ENCODE measurements at places on chromosomes 11 and 22.

GRCh38 chr11:30197869-30198268 lies 32.9 kb upstream of the FSHB start:
- no peaks in the 10 kb centered on the region for H3K4me1 ChIP-seq
- H3K27ac ChIP-seq: no peak overlapping the region
- no peaks in the 10 kb centered on the region for H3K36me3 ChIP-seq
- H3K4me3 ChIP-seq: no peak overlapping the region
- H3K27me3 ChIP-seq: no peaks in the 10 kb centered on the region

- H3K4me1 ChIP-seq: no peaks in the 10 kb centered on the region
- H3K27ac ChIP-seq: no peak overlapping the region
- H3K4me3 ChIP-seq: no peak overlapping the region
These were observed 14.0 kb downstream of the RPUSD4 start for GRCh38 chr11:126197277-126197939.

- no peaks in the 10 kb centered on the region for H3K36me3 ChIP-seq
- no peak overlapping the region for H3K4me3 ChIP-seq
- H3K4me1 ChIP-seq: peaks cover 44% of the 10 kb centered on the region
These were observed 32.1 kb upstream of the SUSD2 start for GRCh38 chr22:24149198-24149590.

GRCh38 chr11:112611771-112612170 lies 349.4 kb upstream of the NCAM1 start:
- H3K4me1 ChIP-seq: peaks cover 7% of the 10 kb centered on the region
- no peaks in the 10 kb centered on the region for H3K27me3 ChIP-seq
- no peaks in the 10 kb centered on the region for H3K36me3 ChIP-seq
- DNase-seq: no peak

- H3K27me3 ChIP-seq: no peaks in the 10 kb centered on the region
- no peak overlapping the region for H3K4me3 ChIP-seq
- no peak for DNase-seq
- no peak overlapping the region for H3K27ac ChIP-seq
- H3K36me3 ChIP-seq: no peaks in the 10 kb centered on the region
- no peaks in the 10 kb centered on the region for H3K4me1 ChIP-seq
These were observed 533.6 kb upstream of the API5 start for GRCh38 chr11:42778193-42778592.

GRCh38 chr11:101182467-101182866 lies 52.9 kb upstream of the PGR start:
- DNase-seq: no peak
- H3K36me3 ChIP-seq: no peaks in the 10 kb centered on the region
- H3K27me3 ChIP-seq: no peaks in the 10 kb centered on the region
- no peaks in the 10 kb centered on the region for H3K4me1 ChIP-seq
- H3K27ac ChIP-seq: no peak overlapping the region

- H3K27ac ChIP-seq: no peak overlapping the region
- DNase-seq: no peak
- peaks cover 30% of the 10 kb centered on the region for H3K4me1 ChIP-seq
- no peaks in the 10 kb centered on the region for H3K36me3 ChIP-seq
- H3K27me3 ChIP-seq: no peaks in the 10 kb centered on the region
- no peak overlapping the region for H3K4me3 ChIP-seq
These were observed 30.9 kb upstream of the NNMT start for GRCh38 chr11:114265122-114265878.

- no peak overlapping the region for H3K4me3 ChIP-seq
- no peaks in the 10 kb centered on the region for H3K36me3 ChIP-seq
- H3K27ac ChIP-seq: no peak overlapping the region
These were observed 70.6 kb upstream of the SEPTIN5 start for GRCh38 chr22:19643448-19644313.

- H3K27ac ChIP-seq: peak overlapping the region; percentile 42
- H3K4me1 ChIP-seq: peaks cover 56% of the 10 kb centered on the region
- no peaks in the 10 kb centered on the region for H3K36me3 ChIP-seq
- no peak for DNase-seq
- no peaks in the 10 kb centered on the region for H3K27me3 ChIP-seq
These were observed 15.5 kb downstream of the TSKU start for GRCh38 chr11:76798671-76799065.

DNA sequence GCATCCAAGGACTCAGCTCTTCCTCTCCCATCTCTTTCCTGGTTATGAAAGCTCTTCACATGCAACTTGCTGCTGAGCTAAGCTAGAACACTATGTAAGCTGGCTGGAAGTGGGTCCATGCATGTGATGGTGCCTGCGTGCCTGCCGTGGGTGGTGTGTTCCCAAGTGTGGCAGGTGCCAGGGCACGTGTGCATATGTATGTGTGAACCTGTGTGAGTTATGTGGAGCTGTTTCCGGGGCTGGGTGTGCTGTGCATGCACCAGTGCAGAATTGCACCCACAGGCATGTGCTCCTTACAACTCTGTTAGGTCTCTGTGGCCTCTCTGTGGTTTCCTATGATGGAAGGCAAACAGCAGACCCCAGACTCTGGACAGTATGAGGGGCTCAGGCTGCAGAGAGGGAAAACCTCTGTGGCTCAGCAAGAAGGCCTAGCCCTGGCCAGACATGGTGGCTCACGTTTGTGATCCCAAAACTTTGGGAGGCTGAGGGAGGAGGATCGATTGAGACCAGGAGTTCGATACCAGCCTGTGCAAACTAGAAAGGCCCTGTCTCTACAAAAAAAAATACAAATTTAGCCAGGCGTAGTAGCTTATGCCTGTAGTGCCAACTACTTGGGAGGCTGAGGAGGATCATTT lies 4.1 kb upstream of the P2RY6 start:
- no peak for DNase-seq
- no peaks in the 10 kb centered on the region for H3K27me3 ChIP-seq
- H3K36me3 ChIP-seq: no peaks in the 10 kb centered on the region

GRCh38 chr11:121318848-121319834 lies 26.6 kb downstream of the SC5D start:
- H3K36me3 ChIP-seq: no peaks in the 10 kb centered on the region
- no peak for DNase-seq
- no peaks in the 10 kb centered on the region for H3K4me1 ChIP-seq
- H3K27me3 ChIP-seq: no peaks in the 10 kb centered on the region
- H3K27ac ChIP-seq: no peak overlapping the region

- no peak overlapping the region for H3K27ac ChIP-seq
- H3K27me3 ChIP-seq: no peaks in the 10 kb centered on the region
- no peaks in the 10 kb centered on the region for H3K36me3 ChIP-seq
- H3K4me1 ChIP-seq: no peaks in the 10 kb centered on the region
- H3K4me3 ChIP-seq: no peak overlapping the region
- no peak for DNase-seq
These were observed 89.7 kb upstream of the PHOX2A start for GRCh38 chr11:72333661-72334060.

DNA sequence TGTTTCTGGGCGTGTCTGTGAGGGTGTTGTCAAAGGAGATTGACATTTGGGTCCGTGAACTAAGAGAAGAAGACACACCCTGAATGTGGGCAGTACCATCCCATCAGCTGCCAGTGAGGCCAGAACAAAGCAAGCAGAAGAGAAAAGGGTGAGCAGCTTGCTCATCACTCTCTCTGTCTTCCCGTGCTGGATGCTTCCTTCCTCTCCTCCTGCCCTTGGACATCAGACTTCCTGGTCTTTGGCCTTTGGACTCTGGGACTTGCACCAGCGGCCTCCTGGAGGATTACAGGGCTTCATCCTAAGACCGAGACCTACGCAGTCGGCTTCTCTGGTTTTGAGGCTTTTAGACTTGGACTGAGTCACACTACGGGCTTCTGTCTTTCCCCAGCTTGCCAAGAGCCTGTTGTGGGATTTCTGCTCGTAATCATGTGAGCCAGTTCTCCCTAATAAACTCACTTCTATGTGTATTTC lies 18.8 kb downstream of the APOL2 start:
- H3K4me1 ChIP-seq: no peaks in the 10 kb centered on the region
- H3K36me3 ChIP-seq: no peaks in the 10 kb centered on the region
- H3K27me3 ChIP-seq: no peaks in the 10 kb centered on the region
- H3K4me3 ChIP-seq: no peak overlapping the region
- no peak for DNase-seq
- no peak overlapping the region for H3K27ac ChIP-seq

- no peak for DNase-seq
- no peak overlapping the region for H3K4me3 ChIP-seq
- H3K4me1 ChIP-seq: peaks cover 7% of the 10 kb centered on the region
- peak overlapping the region; percentile 67 for H3K27ac ChIP-seq
These were observed 346.0 kb upstream of the NCAM1 start for GRCh38 chr11:112615238-112615637.

- no peak for DNase-seq
- H3K36me3 ChIP-seq: no peaks in the 10 kb centered on the region
- no peak overlapping the region for H3K4me3 ChIP-seq
- no peaks in the 10 kb centered on the region for H3K27me3 ChIP-seq
- no peak overlapping the region for H3K27ac ChIP-seq
These were observed 68.4 kb downstream of the ELFN2 start for GRCh38 chr22:37358917-37359316.

DNA sequence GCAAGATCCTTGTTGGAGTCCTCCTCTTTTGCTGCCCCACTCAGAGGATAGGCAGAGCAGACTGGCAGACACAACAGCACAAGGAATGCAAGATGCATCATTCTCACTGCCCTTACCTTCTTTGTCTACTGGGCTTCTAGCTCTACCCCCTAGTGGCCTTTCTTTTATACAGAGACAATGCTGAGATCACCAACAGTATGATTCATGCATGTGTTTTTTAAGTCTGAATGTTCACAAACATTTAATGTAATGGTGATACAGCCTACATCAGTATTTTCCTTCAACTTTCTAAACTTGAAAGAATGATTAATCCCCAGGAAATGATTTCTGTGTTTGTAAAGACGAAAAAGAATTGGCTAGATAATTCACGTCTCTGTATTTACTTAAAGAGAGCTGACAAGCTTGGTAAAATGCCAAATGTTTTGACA lies at the start of gene MMP10:
TSS of gene MMP10 (minus strand) at position 138 of the 428 bp plus-strand sequence. CDS start at position 101, 37 bp downstream.
- H3K4me1 ChIP-seq: peaks cover 15% of the 10 kb centered on the region
- H3K27ac ChIP-seq: no peak within 1 kb of the TSS
- H3K36me3 ChIP-seq: no peaks in the 10 kb centered on the region
- H3K27me3 ChIP-seq: no peaks in the 10 kb centered on the region

- H3K27me3 ChIP-seq: no peaks in the 10 kb centered on the region
- H3K27ac ChIP-seq: no peak overlapping the region
- no peaks in the 10 kb centered on the region for H3K4me1 ChIP-seq
- no peak for DNase-seq
- H3K36me3 ChIP-seq: no peaks in the 10 kb centered on the region
These were observed 167.8 kb upstream of the NCAM1 start for GRCh38 chr11:112793416-112793815.

DNA sequence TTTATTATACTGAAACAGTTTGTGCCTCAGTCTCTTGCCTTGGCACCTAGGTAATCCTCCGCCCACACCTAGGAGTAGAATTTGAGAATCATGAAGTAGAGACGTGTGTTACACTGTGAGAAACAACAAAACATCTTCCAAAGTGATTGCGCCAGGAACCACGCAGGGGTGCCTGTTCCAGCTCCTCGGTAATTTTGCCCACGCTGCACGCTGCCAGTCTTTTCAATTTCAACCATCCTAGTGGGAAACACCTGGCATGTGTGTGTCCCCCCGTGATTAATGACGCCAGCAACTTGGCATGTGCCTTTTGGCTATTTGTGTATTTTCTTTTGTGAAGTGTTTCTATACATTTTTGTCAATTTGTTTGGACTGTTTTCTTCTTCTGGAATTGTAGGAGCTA lies 919.1 kb downstream of the BRD1 start:
- no peaks in the 10 kb centered on the region for H3K27me3 ChIP-seq
- no peaks in the 10 kb centered on the region for H3K4me1 ChIP-seq
- no peak overlapping the region for H3K27ac ChIP-seq

GRCh38 chr22:48145738-48146137 lies 1383.3 kb downstream of the TBC1D22A start:
- DNase-seq: no peak
- H3K27me3 ChIP-seq: peaks cover 5% of the 10 kb centered on the region
- H3K4me1 ChIP-seq: no peaks in the 10 kb centered on the region
- no peak overlapping the region for H3K4me3 ChIP-seq
- H3K27ac ChIP-seq: no peak overlapping the region
- no peaks in the 10 kb centered on the region for H3K36me3 ChIP-seq

DNA sequence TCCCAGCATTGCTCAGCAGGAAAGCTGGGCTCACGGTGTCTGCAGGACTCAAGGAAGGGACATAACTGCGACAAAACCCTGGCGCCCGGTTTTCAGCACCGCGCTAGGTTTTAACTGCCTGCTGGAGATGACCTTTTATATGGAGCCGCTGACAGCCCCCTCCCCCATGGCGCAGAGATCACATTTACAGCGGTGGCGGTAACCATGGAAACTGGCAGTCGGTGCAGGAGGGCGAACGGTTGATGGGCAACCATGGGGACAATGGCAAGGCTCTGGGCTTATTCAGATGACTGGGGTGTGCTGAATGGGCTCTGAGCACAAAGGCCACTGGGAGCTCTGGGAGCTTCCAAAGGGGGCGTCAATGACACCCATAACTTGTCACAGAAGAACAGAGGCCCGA lies 37.2 kb downstream of the CELSR1 start:
- no peak for DNase-seq
- H3K36me3 ChIP-seq: no peaks in the 10 kb centered on the region
- no peak overlapping the region for H3K4me3 ChIP-seq
- no peaks in the 10 kb centered on the region for H3K27me3 ChIP-seq
- H3K4me1 ChIP-seq: no peaks in the 10 kb centered on the region

DNA sequence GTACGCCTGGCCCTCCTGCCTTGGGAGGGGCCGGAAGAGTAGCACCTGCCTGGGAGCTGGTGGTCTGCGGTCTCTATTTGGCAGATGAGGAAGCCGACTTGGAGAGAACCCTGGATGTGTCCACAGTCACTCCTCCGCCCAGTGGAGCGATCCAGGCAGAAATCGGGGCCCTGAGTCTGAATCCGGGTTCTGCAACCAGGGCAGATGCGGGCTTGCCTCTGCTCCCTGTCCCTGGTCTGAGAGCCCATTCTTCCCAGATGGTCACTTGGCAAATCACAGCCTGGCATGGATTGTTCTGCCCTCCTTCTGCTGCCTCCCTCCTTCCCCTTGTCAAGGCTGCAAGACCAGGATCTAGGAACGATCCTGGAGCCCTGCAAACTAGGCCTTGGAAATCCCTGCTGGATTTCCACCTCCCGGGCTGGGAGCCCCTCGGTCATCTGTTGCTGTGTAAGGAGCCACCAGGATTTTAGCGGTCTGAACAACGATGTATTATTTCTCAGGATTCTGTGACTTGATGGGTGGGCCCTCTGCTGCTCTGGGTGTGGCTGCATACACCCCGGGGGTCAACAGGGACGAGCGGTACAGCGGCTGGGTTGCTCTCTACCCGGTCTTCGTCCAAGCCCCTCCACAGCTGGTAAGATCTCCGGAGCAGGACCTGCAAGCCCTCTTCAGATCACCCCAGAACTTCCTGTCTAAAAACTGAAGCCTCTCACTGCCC lies 2.0 kb upstream of the ASCL2 start:
- no peak overlapping the region for H3K27ac ChIP-seq
- no peaks in the 10 kb centered on the region for H3K27me3 ChIP-seq
- DNase-seq: no peak
- H3K4me1 ChIP-seq: peaks cover 30% of the 10 kb centered on the region

DNA sequence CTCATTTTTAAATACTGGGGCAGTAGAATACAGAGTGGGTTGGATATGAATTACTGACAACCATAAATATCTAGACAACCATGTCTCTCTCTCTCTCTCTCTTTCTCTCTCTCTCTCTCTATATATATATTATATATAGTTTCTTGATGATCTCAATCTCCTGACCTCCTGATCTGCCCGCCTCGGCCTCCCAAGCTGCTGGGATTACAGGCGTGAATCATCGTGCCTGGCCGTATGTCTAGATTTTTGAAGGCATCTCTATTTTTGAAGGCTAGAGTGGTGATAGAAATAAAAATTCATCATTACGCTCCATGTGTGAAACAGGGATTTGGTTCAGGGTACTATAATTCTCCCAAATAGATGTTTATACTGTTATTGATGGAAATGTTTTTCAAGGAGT lies 84.1 kb downstream of the DDX10 start:
- no peaks in the 10 kb centered on the region for H3K36me3 ChIP-seq
- H3K4me1 ChIP-seq: no peaks in the 10 kb centered on the region
- H3K27me3 ChIP-seq: no peaks in the 10 kb centered on the region
- no peak overlapping the region for H3K27ac ChIP-seq

All from body of pancreas (tissue), 4 donors.